ENCODE measurements at places on chromosomes 2 and 18. TPM values are rescaled to one million over a fixed set of nuclear protein-coding genes. Genes with fewer than 3 reads are reported as not detected.

- no peak overlapping the region for H3K27ac ChIP-seq
- H3K4me3 ChIP-seq = no peak overlapping the region
- DNase-seq = no peak
Measured at GRCh38 chr18:5622905-5623304, 79.1 kb upstream of the EPB41L3 start.

DNA sequence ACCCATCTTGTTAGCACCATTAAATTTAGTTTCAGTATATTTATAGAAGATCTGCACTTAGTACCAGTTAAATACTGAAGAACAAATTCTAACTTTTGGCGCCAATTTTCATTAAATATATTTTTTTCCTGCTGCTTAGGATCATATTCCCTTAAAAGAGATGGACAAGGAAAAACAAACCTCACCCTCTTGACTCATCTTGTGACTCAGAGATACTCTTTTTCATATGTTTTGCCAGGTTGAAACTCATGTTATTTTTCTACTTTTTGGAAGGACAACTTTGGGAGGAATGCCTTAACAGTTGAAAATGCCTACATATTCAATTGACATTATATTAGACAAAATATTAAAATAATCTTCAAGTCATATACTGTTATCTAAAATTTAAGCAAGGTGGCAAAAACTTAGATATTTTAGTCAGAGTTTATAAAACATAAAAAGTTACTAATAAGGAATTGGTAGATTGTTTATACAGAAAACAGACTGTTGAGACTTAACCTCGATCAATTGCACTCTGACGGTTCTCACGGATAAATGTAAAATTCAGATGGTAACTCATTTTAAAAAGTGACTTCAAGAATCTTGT lies 36.2 kb downstream of the PNO1 start:
- H3K4me3 ChIP-seq = no peak overlapping the region
- H3K36me3 ChIP-seq = peaks cover 2% of the 10 kb centered on the region
- no peaks in the 10 kb centered on the region for H3K27me3 ChIP-seq
- H3K4me1 ChIP-seq = peaks cover 60% of the 10 kb centered on the region
- H3K27ac ChIP-seq = no peak overlapping the region

Gene CHRND
- not detected for total RNA-seq

DNA sequence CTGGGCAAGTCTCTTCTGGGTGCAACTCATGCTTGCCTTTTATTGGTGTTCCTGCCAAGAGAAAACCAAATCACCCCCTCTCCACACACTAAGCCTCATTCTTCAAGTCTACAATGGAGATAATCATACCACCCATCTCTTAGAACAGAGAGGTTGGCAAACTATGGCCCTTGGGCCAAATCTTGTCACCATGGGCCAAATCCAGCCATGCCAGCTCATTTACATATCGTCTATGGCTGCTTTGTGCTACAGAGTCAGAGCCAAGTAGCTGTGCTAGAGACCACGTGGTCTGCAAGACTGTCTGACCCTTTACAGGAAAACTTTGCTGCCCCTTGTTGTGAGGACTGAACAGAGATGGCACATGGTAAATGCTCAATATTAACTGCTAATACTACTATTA lies 270.3 kb upstream of the PARD3B start:
- H3K4me1 ChIP-seq = no peaks in the 10 kb centered on the region
- H3K27ac ChIP-seq = no peak overlapping the region

DNA sequence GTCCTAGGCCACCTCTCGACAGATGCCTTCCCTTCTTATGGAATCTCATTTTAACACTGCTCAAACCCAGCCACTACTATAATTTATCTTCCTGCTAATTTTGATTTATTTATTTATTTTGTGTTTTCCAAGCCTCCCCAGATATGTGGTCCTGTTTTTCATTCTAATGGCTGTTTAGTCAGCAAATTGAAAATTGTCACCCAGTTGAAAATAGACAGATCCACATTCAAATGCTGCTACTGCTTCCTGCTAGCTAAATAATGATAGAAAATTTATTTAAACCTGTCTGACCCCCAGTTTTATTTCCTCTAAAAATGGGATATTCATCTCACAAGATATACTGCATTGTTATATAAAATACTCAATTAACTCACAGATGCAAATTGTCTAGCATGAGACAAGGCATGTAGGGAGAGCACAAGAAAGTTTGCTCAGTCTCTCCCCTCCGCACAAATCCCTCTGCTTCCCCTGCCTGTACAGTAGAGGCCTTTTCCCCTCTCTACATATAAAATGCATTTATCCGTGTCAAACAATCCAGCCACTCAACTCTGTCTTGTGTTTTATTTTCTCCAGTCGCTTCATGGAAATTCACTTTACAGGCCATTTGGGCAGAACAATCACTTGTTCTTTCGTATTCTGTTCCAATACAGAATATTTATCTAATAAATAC lies 389.9 kb downstream of the SOX11 start:
- no peaks in the 10 kb centered on the region for H3K27me3 ChIP-seq
- no peak for DNase-seq
- no peaks in the 10 kb centered on the region for H3K4me1 ChIP-seq
- H3K4me3 ChIP-seq = no peak overlapping the region

DNA sequence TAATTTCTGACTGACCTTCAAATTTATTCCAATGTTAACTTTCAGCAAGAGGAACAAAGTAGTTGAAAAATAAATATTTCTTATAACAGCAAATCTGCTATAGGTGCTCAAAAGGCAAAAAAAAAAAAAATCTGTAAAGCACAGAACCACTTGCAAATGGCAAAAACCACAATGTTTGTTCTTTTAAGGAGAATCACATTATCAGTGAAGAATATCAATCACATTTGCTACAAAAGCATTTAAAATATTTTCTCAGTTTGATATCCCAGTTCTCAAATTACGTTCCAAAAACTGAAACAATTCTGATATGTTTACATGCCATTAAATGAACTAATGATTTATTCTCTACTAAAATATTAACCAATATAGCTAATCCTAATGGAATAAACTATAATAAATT lies 163.3 kb downstream of the METTL4 start:
- H3K36me3 ChIP-seq = no peaks in the 10 kb centered on the region
- H3K4me1 ChIP-seq = no peaks in the 10 kb centered on the region
- DNase-seq = no peak
- H3K27me3 ChIP-seq = no peaks in the 10 kb centered on the region
- no peak overlapping the region for H3K4me3 ChIP-seq

Gene RIT2
- not detected for total RNA-seq

DNA sequence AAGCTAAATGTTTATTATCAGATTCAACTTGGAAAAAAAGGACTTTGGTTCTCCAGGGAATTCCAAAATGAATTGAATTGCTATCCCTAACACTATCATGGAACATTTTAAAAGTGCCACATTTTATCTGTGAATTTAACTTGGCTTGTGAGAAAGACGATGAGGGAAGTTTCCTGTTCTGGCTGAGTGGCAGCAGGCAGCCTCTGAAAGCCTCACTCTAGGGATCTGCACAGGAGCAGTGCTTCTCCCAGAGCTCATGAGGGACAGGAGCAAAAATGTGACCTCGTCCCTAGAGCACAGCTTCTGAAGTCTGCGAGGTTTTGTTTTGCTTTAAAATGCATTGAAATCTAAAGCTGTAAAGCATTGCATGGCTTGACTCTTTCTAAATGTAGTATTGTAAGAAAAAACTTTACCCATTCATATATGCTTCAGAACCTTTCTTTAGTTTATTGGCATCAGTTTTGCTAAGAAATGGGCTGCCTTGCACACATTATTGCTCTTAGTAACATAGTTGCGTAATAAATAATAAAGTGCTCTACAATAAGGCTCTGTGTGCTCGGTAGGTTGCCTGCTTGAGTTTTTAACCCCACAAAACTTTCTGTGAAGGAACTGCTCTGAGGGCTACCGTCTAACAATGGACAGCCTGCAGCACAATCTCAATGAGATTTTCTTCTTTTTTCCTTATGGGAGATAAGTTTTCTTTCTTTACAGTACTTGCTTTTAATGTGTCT lies 136.2 kb upstream of the CDCA7 start:
- H3K27ac ChIP-seq = no peak overlapping the region
- H3K4me3 ChIP-seq = no peak overlapping the region
- no peak for DNase-seq
- no peaks in the 10 kb centered on the region for H3K36me3 ChIP-seq
- no peaks in the 10 kb centered on the region for H3K27me3 ChIP-seq

GRCh38 chr2:199928226-199928625 lies 17.1 kb downstream of the C2orf69 start:
- DNase-seq = no peak
- H3K4me3 ChIP-seq = no peak overlapping the region
- H3K4me1 ChIP-seq = peaks cover 6% of the 10 kb centered on the region
- peaks cover 17% of the 10 kb centered on the region for H3K36me3 ChIP-seq
- no peaks in the 10 kb centered on the region for H3K27me3 ChIP-seq

GRCh38 chr2:64447317-64448040 lies 6.5 kb upstream of the LGALSL start:
- H3K4me1 ChIP-seq = peaks cover 3% of the 10 kb centered on the region
- peaks cover 12% of the 10 kb centered on the region for H3K27me3 ChIP-seq
- H3K36me3 ChIP-seq = no peaks in the 10 kb centered on the region
- DNase-seq = no peak

Gene MYO3B
- 0.48 TPM for total RNA-seq

- H3K27ac ChIP-seq = no peak overlapping the region
- H3K36me3 ChIP-seq = no peaks in the 10 kb centered on the region
- H3K4me1 ChIP-seq = no peaks in the 10 kb centered on the region
- H3K4me3 ChIP-seq = no peak overlapping the region
Measured at GRCh38 chr2:127154396-127154795, 47.4 kb upstream of the BIN1 start.

DNA sequence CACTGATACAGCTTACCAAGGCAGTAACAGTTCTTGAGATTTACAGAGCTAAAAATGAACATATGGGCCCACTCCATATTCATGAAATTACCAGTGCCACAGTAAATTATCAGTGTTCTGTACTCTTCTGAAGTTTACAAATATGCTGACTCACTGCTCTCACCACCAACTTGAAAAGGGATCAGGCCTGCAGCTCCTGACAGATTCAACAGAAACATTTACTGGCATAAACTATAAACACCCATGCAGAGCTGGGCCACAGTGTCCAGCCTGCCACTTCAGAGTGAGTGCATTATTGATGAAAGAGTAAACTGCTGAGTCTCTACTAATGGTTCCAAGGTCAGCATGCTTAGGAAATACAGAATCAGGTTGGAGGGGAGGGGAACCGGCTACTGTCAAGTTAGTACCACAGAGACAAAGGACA lies 83.1 kb downstream of the FARSB start:
- H3K4me3 ChIP-seq = no peak overlapping the region
- H3K36me3 ChIP-seq = peaks cover 33% of the 10 kb centered on the region
- no peaks in the 10 kb centered on the region for H3K4me1 ChIP-seq
- peak overlapping the region; percentile 7 for H3K27ac ChIP-seq

- H3K4me1 ChIP-seq = no peaks in the 10 kb centered on the region
- no peak for DNase-seq
- no peak overlapping the region for H3K27ac ChIP-seq
- H3K36me3 ChIP-seq = no peaks in the 10 kb centered on the region
Measured at GRCh38 chr2:170244555-170244954, 66.6 kb downstream of the MYO3B start.

Gene MDH1B
- total RNA-seq = 0.87 TPM

DNA sequence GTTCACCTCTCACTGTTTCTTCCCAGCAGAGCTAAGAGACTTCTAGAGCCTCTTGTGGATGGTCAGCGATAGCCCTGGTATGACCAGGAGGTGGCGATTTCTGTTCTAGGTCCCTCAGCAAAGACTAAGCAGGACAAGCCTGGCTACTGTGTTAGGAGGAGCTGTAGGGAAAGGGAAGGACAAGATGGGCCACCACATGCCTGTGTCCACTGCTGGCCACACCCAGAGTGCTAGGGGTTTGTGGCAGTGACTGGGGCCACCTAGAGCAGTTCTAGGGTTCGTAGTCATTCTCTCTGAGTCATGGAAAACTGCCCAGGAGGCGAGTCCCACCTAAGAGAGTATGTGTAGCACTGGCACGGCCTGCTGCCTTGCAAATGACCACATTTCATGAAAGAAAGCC lies 179.4 kb downstream of the ALPK2 start:
- no peak overlapping the region for H3K27ac ChIP-seq
- no peak for DNase-seq
- H3K36me3 ChIP-seq = no peaks in the 10 kb centered on the region
- peaks cover 3% of the 10 kb centered on the region for H3K27me3 ChIP-seq
- no peaks in the 10 kb centered on the region for H3K4me1 ChIP-seq
- H3K4me3 ChIP-seq = no peak overlapping the region

DNA sequence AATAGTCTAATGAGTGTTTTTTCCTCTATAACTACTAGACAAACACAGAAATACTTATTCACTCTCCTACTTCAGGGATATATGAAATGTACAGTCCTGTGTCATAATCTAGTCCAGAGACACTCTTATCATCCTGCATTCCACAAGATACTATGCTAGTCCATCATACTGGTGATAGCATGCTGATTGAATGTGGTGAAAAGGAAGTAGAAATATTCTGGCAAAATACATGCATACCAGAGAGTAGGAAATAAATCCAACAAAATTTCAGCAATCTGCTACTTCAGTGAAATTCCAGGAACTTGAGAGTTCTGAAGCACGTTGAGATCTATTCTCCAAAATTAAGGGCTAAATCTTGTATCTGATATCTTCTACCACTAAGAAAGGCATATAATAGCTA lies 353.9 kb downstream of the PID1 start:
- no peaks in the 10 kb centered on the region for H3K4me1 ChIP-seq
- H3K27me3 ChIP-seq = no peaks in the 10 kb centered on the region
- no peak for DNase-seq
- no peaks in the 10 kb centered on the region for H3K36me3 ChIP-seq

DNA sequence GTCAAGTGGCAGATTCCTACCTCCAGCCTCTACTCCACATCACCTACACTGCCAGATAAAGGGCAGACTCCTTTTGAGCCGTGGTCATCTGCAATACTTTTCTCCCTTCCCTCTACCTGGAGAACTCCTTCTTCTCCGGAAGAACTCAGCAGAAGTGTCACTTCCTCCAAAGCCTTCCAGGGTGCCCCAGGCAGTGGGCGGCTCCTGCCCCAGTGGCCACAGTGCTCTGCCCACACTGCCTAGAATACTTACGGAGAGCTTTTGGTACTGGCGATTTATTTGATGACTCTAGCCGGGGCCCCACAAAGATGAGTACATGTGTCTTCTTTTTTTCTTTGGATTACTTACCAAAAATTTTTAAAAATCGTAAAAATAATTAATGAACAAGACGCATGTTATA lies 39.7 kb downstream of the FOSL2 start:
- H3K4me1 ChIP-seq = peaks cover 28% of the 10 kb centered on the region
- no peaks in the 10 kb centered on the region for H3K36me3 ChIP-seq
- H3K4me3 ChIP-seq = no peak overlapping the region
- no peak for DNase-seq

DNA sequence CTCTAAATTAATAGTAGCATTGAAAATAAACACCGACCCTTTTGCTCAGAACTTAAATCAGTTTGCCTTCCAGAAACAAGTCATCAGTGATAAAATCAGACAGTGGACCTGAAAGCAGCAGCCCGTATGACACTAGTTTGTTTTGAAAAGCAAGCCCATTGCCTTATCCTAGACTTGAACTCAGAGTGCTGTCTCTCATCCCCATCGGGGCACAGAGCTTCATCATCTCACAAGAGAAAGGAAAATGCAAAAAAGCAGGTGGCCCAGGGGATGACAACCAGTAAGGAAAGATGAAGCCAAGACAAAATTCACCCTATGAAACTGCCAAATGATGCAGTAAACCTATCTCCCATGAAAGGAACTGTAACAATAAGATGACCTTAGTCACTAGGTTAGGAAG lies 71.2 kb downstream of the CERKL start:
- no peaks in the 10 kb centered on the region for H3K36me3 ChIP-seq
- DNase-seq = no peak
- H3K4me3 ChIP-seq = no peak overlapping the region

Gene EML6
- 0.50 TPM for total RNA-seq

- H3K4me3 ChIP-seq = no peak overlapping the region
- DNase-seq = no peak
- H3K27ac ChIP-seq = no peak overlapping the region
- H3K4me1 ChIP-seq = peaks cover 4% of the 10 kb centered on the region
Measured at GRCh38 chr2:36672199-36672598, 24.3 kb upstream of the VIT start.
